CD8-positive, alpha-beta memory T cell (primary cell): ENCODE measurements at places on chromosomes 7 and 10. TPM values are rescaled to one million over a fixed set of nuclear protein-coding genes. Genes with fewer than 3 reads are reported as not detected.
A peak's percentile ranks its signal among the peaks of the same experiment; 100 is the strongest.

GRCh38 chr7:33805630-33806233, 99.6 kb upstream of the BMPER start:
- no peaks in the 10 kb centered on the region for H3K4me1 ChIP-seq
- DNase-seq = no peak
- no peaks in the 10 kb centered on the region for H3K36me3 ChIP-seq

GRCh38 chr10:21637795-21638194, 103.8 kb downstream of the MLLT10 start:
- no peak overlapping the region for H3K4me3 ChIP-seq
- H3K27me3 ChIP-seq = no peaks in the 10 kb centered on the region
- peaks cover 4% of the 10 kb centered on the region for H3K36me3 ChIP-seq
- H3K4me1 ChIP-seq = no peaks in the 10 kb centered on the region
- no peak overlapping the region for H3K27ac ChIP-seq
- DNase-seq = no peak

DNA sequence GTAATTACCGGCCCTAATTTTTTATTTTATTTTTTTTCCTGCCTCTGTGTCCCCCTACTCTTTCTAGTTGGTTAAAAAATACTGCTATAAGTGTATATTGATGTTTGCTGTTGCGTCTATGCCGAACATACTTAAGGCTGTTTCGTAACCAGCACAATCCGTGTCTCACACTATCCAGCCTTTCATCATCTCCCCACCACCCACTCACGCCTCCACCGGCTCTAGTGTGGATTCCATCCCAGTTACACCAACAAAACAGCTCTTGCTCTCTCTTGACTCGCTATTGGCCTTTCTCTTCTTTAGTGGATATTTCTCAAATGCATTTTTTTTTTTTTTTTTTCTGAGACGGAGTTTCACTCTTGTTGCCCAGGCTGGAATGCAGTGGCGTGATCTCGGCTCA, 70.1 kb upstream of the CAMK1D start:
- no peak for DNase-seq
- H3K36me3 ChIP-seq = no peaks in the 10 kb centered on the region
- H3K27me3 ChIP-seq = no peaks in the 10 kb centered on the region
- no peaks in the 10 kb centered on the region for H3K4me1 ChIP-seq

ANKRD7 gene
- total RNA-seq = 0.64 TPM

GRCh38 chr7:25964483-25964991, 187.5 kb upstream of the NFE2L3 start:
- no peaks in the 10 kb centered on the region for H3K4me1 ChIP-seq
- H3K4me3 ChIP-seq = no peak overlapping the region
- no peak overlapping the region for H3K27ac ChIP-seq

IQUB gene
- total RNA-seq = not detected

MAPK8 gene
- total RNA-seq = 43.5 TPM

MKX gene
- total RNA-seq = 0.20 TPM

CXCL12 gene
- total RNA-seq = not detected

DNA sequence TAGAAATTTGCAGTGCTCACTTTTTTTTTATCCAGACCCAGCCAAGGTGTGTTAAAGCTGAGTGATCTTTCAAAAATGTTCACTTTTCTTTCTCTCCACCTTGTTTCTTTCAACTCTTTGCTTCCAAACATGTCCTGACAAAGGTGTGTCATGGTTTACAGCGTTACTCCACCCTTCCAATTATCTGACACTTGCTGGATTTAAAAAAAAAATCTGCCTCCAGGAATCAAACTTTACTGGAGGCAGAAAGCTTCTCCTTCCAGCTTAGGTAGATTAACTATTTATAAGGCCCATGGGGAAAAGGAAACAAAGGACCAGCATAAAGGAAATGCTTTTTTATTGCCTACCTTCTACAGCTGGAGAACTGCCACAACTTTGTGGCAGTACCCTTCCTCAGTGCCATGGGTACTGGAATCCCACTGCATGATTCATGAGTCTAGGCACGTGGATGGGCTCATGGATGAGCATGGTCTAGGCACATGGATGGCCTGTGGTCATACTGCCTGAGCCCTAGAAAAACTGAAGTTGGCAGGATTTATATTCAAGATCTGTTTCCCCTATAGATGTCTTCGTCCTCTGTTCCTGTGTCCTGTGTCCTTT, at the start of gene COL17A1:
Gene COL17A1 (minus strand): TSS at position 80 of the 600 bp plus-strand sequence. CDS start 5,207 bp downstream, outside the sequence.
- H3K36me3 ChIP-seq = no peaks in the 10 kb centered on the region
- no peak within 1 kb of the TSS for H3K27ac ChIP-seq
- no peaks in the 10 kb centered on the region for H3K4me1 ChIP-seq
- no peaks in the 10 kb centered on the region for H3K27me3 ChIP-seq
- no peak for DNase-seq

- no peaks in the 10 kb centered on the region for H3K36me3 ChIP-seq
- no peak for DNase-seq
- H3K4me1 ChIP-seq = no peaks in the 10 kb centered on the region
Observed at GRCh38 chr7:92751902-92752901, 84.2 kb downstream of the CDK6 start.

GRCh38 chr10:67603086-67603485, 92.9 kb downstream of the CTNNA3 start:
- no peak for DNase-seq
- peaks cover 2% of the 10 kb centered on the region for H3K27me3 ChIP-seq
- H3K27ac ChIP-seq = no peak overlapping the region
- H3K36me3 ChIP-seq = no peaks in the 10 kb centered on the region
- H3K4me1 ChIP-seq = no peaks in the 10 kb centered on the region
- no peak overlapping the region for H3K4me3 ChIP-seq

DNA sequence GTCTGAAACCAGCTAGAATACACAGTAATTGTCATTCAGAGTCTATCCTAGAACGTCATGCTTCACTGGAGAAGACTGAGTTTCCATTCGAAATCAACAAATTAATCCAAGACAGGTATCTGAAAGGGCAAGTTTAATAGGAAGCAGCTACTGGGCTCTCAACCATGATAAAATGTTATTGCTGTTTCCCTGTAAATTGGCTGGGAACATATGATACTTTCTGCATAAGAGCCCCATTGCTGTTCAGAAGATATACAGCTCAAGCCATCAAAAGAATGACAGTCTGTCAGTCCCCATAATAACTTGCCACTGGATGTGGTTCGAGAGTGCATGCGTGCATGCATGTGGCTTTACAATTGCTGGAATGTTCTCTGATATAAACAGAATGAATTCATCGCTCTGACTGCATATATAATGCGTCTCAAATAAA, 129.0 kb downstream of the HIBADH start:
- DNase-seq = no peak
- no peaks in the 10 kb centered on the region for H3K36me3 ChIP-seq
- no peaks in the 10 kb centered on the region for H3K27me3 ChIP-seq
- H3K4me3 ChIP-seq = no peak overlapping the region
- no peaks in the 10 kb centered on the region for H3K4me1 ChIP-seq

FGFR2 gene
- 0.13 TPM for total RNA-seq

GRCh38 chr7:45872116-45873034, 507 bp downstream of the CCDC201 start:
- H3K27ac ChIP-seq = no peak overlapping the region
- H3K36me3 ChIP-seq = no peaks in the 10 kb centered on the region
- DNase-seq = no peak
- no peak overlapping the region for H3K4me3 ChIP-seq

MGAM2 gene
- not detected for total RNA-seq

AKR1C8 gene
- not detected for total RNA-seq

DNA sequence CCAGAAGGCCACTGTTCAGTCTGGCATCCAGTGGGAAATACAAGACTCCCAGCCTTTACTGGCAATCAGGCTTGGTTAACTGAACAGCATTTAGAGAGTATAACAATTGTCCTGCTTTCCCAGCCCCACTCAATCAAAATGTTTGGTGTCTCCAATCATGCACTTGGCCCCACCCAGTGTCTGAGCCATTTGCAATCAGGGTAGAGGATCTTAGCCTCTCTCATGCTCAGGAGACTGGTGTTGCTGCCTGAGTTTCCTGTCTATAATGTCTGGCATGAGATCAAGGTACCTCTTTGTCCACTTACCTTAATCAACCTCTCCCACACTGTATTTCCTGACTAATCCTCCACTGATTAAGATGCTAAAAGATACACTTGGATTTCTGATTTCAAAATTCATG, 290.2 kb upstream of the GHITM start:
- no peak for DNase-seq
- no peaks in the 10 kb centered on the region for H3K36me3 ChIP-seq
- H3K27me3 ChIP-seq = no peaks in the 10 kb centered on the region

GRCh38 chr7:154686305-154686704, 316.6 kb downstream of the PAXIP1 start:
- no peak overlapping the region for H3K27ac ChIP-seq
- H3K4me3 ChIP-seq = no peak overlapping the region
- no peaks in the 10 kb centered on the region for H3K36me3 ChIP-seq
- no peaks in the 10 kb centered on the region for H3K27me3 ChIP-seq

DNA sequence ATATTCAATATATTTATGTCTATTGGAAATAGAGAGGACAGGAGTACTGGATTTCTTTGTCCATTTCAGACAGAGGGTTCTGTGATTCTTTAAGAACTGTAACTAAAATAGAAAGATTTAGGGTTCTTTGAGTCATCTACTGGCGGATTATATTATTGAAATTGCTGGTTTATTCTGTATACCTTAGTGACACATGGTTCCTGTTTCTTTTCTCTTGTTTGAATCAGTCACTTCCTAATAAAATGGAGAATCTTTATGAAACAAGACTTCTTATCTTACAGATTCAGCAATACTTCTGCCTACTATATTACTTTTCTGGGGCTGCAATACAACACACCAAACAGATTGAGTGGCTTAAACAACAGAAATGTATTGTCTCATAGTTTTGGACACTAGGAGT, 20.8 kb upstream of the ZNF800 start:
- H3K4me3 ChIP-seq = peak overlapping the region; percentile 31
- peak overlapping the region; percentile 3 for H3K27ac ChIP-seq
- H3K4me1 ChIP-seq = peaks cover 36% of the 10 kb centered on the region
- H3K27me3 ChIP-seq = no peaks in the 10 kb centered on the region

- no peak for DNase-seq
- no peaks in the 10 kb centered on the region for H3K4me1 ChIP-seq
- no peaks in the 10 kb centered on the region for H3K27me3 ChIP-seq
- no peak overlapping the region for H3K27ac ChIP-seq
Observed at GRCh38 chr7:18547509-18548187, 52.1 kb downstream of the HDAC9 start.

DNA sequence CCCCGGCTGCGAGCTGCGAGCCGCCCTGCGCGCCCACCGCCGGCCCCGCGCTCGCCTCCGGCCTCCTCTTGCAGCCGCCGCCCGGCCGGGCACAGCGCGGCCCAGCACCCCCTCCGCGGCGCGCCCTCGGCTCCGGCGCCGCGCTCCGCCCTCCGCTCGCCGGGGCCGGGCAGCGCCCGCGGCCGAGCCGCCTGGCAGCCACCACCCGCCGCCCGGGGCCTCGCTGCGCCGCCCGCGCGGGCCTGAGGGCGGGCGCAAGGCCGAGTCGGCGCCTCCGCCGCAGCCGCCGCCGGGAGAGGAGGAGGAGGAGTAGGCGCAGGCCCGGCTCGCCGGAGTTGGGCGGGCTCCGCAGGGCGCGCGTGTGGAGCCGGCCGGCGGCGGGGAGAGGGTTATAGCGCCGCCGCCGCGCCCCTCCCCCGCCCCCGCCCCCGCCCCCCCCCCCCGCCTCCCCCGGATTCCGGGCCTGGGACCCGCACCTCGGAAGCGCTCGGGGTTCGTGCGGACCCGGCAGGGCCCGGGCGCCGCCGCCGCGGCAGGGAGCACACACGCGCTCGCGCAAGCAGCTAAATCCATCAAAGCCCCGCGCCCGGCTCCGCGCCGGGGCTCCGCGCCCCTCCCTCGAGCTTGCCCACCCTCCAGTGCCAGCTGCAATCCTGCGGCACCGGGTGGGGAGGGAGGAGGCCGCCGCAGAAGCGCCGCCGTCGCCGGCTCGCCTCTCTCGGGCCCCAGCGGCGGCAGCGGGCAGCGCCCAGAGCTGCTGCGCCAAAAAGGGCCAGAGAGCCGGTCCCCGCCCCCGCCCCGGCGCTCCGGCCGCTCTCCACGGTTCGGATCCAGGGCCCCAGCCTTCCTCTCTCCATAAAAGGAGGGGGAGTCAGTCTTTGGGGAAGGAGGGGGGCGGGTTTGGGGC, at the start of gene PDGFA:
Gene PDGFA (minus strand): TSS at position 363 of the 907 bp plus-strand sequence. CDS start 845 bp downstream, outside the sequence.
- no peak for DNase-seq
- peak within 1 kb of the TSS; percentile 32 for H3K4me3 ChIP-seq
- H3K4me1 ChIP-seq = peaks cover 12% of the 10 kb centered on the region
- no peak within 1 kb of the TSS for H3K27ac ChIP-seq
- peaks cover 23% of the 10 kb centered on the region for H3K27me3 ChIP-seq

- H3K4me1 ChIP-seq = no peaks in the 10 kb centered on the region
- H3K36me3 ChIP-seq = peaks cover 61% of the 10 kb centered on the region
Observed at GRCh38 chr7:6148724-6149360, 117.7 kb downstream of the ANKRD61 start.

DNA sequence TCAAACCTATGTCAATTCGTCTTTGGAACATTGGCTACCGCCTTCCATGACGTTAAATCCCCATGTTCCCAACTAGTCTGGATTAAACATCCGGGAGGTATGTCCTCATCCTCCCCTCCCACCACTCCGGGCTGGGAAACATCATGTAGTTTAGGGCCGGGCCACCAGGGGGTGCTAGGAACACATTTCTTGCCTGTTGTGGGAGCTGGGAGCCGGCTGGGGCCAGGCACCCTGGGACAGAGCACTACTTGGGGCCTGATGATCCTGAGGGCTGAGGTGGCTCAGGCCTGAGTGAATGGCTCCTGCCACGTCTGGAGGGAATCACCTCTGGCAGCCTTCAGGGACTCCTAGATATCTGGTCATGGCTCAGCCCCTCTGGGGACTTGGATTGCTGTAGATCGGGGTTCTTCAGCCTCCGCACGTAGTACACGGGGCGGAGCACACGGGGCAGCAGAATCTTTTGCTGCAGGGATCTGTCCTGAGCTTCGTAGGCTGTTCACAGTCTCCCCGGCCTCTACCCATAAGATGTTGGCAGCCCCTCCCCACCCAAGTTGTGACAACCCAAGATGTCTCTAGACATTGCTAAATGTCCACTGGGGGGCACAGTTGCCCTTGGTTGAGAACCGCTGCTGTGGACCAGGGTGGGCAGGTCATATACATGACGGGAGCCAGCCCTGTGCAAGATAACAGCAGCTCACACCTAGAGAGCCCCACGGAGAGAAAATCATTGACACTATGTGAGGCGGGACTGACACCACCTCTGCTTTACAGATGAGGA, 141.2 kb upstream of the ZNF716 start:
- no peak overlapping the region for H3K27ac ChIP-seq
- no peaks in the 10 kb centered on the region for H3K36me3 ChIP-seq
- no peaks in the 10 kb centered on the region for H3K4me1 ChIP-seq
- no peak for DNase-seq
- H3K27me3 ChIP-seq = no peaks in the 10 kb centered on the region
- no peak overlapping the region for H3K4me3 ChIP-seq

DNA sequence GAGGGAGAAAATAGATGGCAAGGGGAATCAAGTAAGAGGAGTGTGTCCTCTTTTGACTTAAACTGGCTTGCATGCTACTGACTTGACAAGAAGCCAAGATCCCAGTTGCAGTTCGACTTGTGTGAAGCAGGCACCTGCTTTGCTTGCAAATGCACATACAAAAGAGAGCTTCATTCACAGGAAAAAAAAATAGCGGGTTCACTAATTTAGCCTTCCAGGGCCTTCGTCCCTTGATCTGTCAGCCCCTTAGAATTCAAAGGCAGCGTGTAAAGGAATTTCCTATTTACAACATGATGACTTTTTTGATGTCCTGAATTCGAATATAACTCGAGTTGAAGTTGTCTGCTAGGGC, 192.1 kb downstream of the CELF2 start:
- peak; percentile 30 for DNase-seq
- no peaks in the 10 kb centered on the region for H3K27me3 ChIP-seq
- peaks cover 32% of the 10 kb centered on the region for H3K36me3 ChIP-seq
- peaks cover 92% of the 10 kb centered on the region for H3K4me1 ChIP-seq
- H3K4me3 ChIP-seq = no peak overlapping the region
